Fibroblast of villous mesenchyme (primary cell): ENCODE measurements at places on chromosomes 6 and 20.
A peak's percentile ranks its signal among the peaks of the same experiment; 100 is the strongest.

GRCh38 chr6:19160081-19160730 lies 677.0 kb upstream of the ID4 start:
- no peak for DNase-seq

GRCh38 chr6:41040101-41040939 lies 1.3 kb upstream of the UNC5CL start:
- DNase-seq: no peak

GRCh38 chr6:158923805-158924498 lies 76.0 kb downstream of the RSPH3 start:
- peak; percentile 29 for DNase-seq

- no peak for DNase-seq
These were observed 46.1 kb downstream of the POU3F2 start for GRCh38 chr6:98880486-98880885.

- peak; percentile 32 for DNase-seq
These were observed 21.7 kb downstream of the TBC1D20 start for GRCh38 chr20:440636-441035.
